ENCODE measurements at places on chromosomes 3 and 15. TPM values are rescaled to one million over a fixed set of nuclear protein-coding genes. Genes with fewer than 3 reads are reported as not detected.

Gene RBP2
- total RNA-seq, result not detected

- no peak for DNase-seq
These were observed 134.6 kb upstream of the TP63 start for GRCh38 chr3:189496375-189497138.

- DNase-seq, result peak; percentile 75
These were observed 35.7 kb downstream of the CCNB2 start for GRCh38 chr15:59140422-59141226.

DNA sequence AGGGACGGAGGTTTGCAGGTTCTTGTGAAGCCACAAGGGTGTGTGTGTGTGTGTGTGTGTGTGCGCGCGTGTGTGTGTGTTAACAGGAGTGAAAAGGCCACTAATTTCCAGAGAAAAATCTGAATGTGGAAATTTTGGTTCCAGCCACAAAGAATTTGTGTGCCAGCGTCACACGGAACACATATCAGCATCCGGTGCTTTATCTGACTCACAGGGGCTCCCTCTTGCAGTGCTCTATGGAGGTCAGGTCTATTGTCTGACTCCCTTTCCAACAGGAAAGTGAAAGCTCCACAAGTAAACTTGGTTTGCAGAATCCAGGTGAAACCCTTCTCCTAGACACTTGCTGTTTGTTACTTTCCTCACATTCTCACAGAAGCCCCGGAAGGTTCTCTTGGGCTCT, 6.2 kb downstream of the CLDN11 start:
- DNase-seq, result no peak

- peak; percentile 94 for DNase-seq
These were observed 19.8 kb upstream of the P2RY12 start for GRCh38 chr3:151404316-151404715.

DNA sequence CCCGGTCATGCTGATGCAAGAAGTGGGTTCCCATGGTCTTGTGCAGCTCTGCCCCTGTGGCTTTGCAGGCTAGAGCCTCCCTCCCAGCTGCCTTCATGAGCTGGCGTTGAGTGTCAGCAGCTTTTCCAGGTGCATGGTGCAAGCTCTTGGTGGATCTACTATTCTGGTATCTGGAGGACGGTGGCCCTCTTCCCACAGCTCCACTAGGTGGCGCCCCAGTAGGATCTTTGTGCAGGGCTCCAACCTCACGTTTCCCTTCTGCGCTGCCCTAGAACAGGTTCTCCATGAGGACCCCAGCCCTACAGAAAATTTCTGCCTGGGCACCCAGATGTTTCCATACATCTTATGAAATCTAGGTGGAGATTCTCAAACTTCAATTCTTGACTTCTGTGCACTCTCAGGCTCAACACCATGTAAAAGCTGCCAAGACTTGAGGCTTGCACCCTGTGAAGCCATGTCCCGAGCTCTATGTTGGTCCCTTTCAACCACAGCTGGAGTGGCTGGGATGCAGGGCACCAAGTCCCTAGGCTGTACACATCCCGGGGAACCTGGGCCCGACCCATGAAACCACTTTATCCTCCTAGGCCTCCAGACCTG, 238.4 kb upstream of the MDFIC2 start:
- peak; percentile 30 for DNase-seq

Measured in renal cortical epithelial cell (primary cell).